Fibroblast of mammary gland (primary cell): ENCODE measurements at places on chromosomes 16 and 17.

GRCh38 chr16:66030036-66030435, 336.5 kb upstream of the CDH5 start:
- DNase-seq = peak; percentile 83

GRCh38 chr16:87363771-87364455, 19.7 kb downstream of the FBXO31 start:
- DNase-seq = peak; percentile 18

GRCh38 chr16:89827383-89828198, 684 bp upstream of the SPIRE2 start:
- DNase-seq = peak; percentile 59

DNA sequence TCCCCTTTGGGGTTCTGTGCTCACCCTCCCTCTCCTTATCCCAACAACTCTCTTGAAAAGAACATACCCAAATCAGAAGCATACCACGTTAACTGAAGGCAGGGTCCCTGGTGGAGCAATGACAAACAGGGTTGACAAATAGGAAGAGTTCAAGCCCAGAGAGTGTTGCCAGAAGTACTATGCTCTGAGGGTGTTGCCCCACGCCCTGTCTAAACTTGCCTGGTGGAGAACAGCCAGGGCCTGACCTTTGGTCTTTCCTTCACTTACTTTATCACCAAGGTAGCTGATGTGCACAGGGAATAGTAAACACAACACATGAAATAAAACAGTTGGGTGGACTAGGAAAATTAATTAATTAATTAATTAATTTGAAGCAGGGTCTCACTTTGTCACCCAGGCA, 23.3 kb downstream of the ZNF75A start:
- DNase-seq = no peak

- DNase-seq = peak; percentile 98
These were observed at the start of gene ALDOA for GRCh38 chr16:30065102-30065942. Gene ALDOA, plus strand, starts transcription at chr16:30065760. Its CDS starts 1,138 bp downstream, at chr16:30066898.

- no peak for DNase-seq
These were observed 121.1 kb upstream of the MON1B start for GRCh38 chr16:77069929-77070328.

DNA sequence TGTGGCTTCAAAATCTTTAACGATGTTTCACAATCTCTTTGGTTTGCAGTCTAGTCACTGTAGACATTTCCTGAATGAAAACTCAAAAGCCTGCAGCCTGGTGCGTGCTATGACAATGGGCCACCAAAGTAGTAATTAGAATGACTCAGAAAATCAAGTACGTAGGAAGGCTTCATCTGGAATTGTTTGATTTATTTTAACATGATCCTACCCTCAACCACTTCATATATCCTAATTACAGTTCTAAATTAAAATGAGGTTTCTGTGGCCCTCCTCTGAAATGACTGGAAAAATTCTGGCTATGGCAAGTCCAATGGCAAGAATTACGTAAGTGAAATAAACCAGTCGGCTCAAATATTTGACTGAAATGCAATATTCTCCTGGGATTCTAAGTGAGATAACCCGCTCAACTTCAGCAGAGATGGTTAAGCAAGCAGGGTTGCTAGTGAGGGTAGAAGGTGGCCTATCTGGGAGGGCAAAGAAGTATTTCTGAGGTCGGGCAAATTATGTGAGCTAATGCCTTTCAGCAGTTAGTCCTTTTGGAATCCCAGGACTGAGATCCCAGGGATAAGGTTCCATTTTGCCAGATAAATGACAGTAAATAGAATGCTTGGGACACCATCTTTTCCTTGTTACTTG, 145.6 kb upstream of the MYOCD start:
- no peak for DNase-seq

DNA sequence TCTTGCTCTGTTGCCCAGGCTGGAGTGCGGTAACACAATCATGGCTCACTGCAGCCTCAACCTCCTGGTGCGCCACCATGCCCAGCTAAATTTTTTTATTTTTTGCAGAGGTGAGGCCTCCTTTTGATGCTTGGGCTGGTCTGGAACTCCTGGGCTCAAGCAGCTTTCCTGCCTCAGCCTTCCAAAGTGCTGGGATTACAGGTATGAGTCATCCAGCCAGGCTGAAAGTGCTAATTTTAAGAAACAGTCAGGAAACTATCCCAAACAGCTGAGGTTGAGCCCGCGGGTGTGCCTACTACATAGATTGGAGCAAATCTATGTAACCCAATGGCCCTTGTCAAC, 738 bp upstream of the XPO6 start:
- DNase-seq = peak; percentile 44

GRCh38 chr17:6587310-6587709, 31.0 kb upstream of the PITPNM3 start:
- no peak for DNase-seq

- DNase-seq = no peak
These were observed 54.1 kb downstream of the IGF2BP1 start for GRCh38 chr17:49051269-49051668.

DNA sequence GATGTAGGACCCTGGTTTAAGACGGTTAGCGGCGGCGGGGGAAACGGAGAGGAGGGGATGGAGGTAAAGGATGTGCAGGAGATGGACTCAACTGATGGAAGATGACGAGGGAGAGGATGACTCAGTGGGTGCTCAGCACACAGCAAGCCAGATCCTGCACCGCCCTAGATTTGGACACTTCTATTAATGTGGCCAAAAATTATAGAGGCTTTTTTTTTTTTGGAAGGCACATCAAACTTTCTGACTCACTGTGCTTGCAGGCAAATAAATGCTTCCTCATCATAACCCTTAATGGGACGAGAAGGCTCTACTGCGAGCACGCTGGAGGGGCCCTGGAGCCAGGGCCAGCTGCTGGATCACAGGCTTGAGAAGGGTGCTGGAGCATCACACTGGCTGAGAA, 36.0 kb downstream of the RTN4RL1 start:
- DNase-seq = peak; percentile 98

DNA sequence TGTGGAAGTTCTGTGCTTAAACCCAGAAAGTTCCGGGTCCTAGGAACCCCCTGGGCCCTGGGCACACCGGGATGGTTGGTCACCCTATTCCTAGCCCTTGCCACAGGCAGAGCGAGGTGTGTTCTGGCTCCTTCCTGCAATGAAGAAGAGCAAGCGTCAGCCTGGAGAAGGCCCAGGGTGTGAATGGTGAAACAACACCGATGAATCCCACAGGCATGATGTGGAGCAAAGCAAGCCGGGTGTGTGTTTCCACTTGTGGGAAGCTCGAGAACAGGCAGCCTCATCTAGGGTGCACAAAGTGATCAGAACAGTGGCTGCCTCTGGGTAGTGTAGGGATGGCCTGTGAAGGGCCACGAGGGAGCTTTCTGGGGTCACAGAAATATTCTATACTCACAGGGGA, 13.8 kb downstream of the KCNG4 start:
- DNase-seq = no peak

DNA sequence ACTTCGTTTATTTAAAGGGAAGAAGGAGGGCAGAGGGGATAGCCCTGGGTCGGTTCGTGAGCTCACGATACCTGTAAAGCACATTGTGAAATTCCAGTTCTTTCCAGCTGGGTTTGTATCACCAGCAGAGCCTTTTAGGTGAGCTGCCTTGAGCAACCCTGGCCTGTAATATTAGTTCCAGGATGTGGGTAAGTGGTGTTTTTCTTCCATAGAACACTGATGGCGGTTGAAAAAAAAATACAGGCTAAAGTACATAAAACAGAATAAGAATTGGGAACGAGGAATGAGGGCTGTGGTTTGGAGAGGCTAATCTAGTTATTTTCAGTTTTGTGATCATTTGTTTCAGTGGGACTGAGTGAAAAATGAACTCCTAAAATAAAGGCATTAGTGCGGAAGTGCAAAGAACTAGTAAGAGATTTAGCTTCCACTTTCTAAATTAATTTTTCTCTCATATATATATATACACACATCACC, 20.6 kb downstream of the HS3ST3B1 start:
- no peak for DNase-seq

DNA sequence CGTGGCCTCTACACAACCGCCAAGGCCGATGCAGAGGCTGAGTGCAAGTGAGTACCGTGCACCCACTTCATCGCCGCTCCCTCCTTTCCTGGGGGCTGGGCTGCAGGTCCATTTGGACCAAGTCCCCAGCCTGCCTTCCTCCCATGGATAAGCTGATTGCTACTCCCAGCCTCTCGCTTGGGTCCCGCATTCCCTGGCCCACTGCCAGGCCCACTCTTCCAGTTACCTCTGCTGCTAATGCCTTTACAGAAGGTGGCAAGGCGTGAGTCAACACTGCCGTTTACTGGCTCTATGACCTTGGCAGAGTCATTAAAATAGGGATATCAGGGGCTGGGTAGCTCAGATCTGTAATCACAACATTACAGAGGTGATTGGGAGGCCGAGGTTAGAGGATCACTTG, 11.2 kb downstream of the SULT1A2 start:
- no peak for DNase-seq

GRCh38 chr17:33640629-33641028, 347.5 kb upstream of the ASIC2 start:
- DNase-seq = no peak

- no peak for DNase-seq
These were observed 1.6 kb downstream of the OMG start for GRCh38 chr17:31295489-31295871.

GRCh38 chr16:14539631-14540030, 90.4 kb downstream of the PARN start:
- DNase-seq = no peak

- DNase-seq = no peak
These were observed 8.6 kb upstream of the PECAM1 start for GRCh38 chr17:64399071-64399766.

- DNase-seq = peak; percentile 29
These were observed 14.6 kb downstream of the COG4 start for GRCh38 chr16:70508752-70509151.

DNA sequence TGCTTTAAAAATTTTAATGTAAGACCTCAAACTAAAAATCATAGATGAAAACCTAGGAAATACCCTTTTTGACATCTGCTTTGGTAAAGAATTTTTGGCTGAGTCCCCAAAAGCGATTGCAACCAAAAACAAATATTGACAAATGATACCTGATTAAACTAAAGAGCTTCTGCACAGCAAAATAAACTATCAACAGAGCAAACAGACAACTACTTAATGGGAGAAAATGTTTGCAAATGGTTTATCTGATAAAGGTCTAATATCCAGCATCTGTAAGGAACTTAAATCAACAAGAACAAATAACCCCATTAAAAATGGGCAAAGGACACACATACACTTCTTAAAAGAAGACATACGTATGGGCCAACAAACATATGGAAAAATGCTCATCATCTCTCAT, 242.5 kb downstream of the BCAS3 start:
- no peak for DNase-seq

DNA sequence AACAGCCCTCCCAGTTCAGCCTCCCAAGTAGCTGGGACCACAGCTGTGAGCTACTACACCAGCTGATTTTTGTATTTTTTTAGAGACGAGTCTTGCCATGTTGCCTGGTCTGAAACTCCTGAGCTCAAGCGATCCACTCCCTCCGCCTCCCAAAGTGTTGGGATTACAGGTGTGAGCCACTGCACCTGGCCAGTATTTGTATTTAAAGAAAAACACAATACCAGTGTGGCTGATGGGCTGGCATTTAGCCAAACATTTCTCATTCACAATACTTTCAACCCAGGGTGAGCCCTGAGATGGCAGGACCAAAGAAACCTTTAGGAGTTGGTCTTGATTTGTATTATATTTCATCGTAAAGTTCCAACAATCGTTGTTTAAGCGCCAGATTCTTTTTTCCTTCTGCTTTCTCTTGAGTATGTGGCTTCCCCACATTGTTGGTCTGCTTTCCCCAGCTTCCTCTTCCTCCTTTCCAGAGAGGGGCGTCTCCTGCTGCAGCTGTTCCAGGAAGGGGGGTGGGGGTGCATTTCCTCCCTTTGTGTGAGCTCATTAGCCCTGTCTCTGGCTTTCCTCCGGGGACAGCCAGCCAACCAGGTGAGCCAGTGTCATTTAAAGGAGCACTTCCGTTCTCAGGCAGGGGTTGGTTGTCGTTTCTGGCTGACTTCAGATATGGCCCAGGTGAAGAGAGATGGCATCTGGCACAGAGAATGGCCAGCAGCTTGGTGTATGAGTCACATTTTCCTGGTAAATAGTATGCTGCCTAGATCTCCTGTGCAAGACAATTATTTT, 79.9 kb downstream of the GPRC5B start:
- no peak for DNase-seq

- DNase-seq = no peak
These were observed 8.8 kb downstream of the KIAA0513 start for GRCh38 chr16:85036236-85037049.
